ENCODE measurements at places on chromosomes 16 and 17.

DNA sequence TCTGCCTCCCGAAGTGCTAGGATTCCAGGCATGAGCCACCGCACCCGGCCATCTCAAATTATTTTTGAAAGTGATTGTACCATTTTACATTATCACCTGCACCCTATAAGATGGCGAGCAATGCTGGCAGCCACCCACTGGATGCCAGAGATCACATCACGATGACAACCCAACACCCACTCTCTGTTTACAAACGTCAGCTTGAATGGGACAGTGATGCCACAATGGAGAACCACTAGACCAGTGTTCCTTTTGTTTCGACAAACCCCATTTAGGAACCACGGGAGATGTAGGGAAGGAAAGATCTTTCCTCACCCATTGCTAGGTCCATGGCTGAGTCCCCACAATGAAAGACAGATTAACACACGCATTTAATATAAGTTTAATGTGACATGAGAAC, 20.1 kb upstream of the HAPSTR1 start:
- no peak for DNase-seq

GRCh38 chr17:41304091-41304490, 1.4 kb upstream of the KRTAP29-1 start:
- no peak for DNase-seq

DNA sequence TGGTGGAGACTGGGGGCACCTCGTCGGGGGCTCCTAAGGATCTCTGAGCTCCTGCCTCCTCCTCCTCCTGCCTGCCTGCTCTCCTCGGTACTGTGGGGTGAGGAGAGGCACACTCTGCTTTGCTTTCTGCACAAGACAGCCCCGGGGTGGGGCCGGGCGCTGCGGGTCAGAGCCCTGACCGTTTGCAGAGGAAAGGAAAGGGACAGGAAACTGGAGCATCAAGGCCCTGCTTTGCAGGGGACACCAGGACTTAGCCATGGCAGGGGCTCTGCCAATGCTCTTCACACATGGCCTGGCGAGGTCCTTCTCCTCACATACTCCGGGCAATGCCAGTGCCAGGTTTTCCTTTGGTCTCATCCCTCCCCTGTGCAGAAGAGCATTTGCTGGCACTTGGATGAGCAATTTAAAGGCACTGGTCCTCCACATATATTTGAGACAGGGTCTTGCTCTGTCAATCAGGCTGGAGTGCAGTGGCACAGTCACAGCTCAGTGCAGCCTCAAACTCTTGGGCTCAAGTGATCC, 23.8 kb upstream of the DOC2B start:
- no peak for DNase-seq

GRCh38 chr16:66418165-66418962, 8.7 kb upstream of the BEAN1 start:
- DNase-seq, result no peak

GRCh38 chr17:67515490-67516083, 138.5 kb downstream of the PITPNC1 start:
- DNase-seq, result no peak

DNA sequence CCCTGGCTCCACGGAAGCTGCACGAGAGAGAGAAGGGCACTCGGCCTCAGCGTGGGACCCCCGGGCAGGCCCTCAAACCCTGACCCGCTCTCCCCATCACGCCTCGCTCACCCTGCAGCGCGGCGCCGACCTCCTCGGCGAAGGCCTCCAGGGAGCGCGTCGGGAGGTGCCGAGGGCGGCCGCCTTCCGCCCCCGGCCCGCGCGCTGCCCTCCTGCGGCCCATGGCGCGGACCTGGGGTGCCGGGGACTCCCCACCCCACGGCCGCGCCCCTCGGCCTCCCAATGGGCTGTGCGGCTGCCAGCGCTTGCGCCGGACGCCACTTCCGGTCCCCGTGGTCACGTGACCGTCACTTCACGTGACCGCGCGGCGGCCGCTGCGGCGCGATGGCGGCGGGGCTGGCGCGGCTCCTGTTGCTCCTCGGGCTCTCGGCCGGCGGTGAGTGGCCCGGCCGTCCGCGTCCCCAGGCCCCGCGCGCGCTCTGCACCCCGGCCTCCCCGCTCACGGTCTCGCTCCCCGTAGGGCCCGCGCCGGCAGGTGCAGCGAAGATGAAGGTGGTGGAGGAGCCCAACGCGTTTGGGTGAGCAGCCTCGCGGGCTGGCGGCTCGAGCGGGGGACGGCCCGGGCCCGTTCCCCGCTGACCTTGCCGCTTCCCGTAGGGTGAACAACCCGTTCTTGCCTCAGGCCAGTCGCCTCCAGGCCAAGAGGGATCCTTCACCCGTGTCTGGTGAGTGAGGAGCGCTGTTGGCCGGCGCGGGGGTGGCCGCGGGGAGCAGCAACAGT, at the start of the genes GNPTG and TSR3:
Gene GNPTG (plus strand): TSS at position 350 of the 781 bp plus-strand sequence. CDS start 35 bp downstream, at position 385.
Gene TSR3 (minus strand): TSS at position 297 of the 781 bp plus-strand sequence. CDS start 74 bp downstream, at position 223.
- peak; percentile 85 for DNase-seq

DNA sequence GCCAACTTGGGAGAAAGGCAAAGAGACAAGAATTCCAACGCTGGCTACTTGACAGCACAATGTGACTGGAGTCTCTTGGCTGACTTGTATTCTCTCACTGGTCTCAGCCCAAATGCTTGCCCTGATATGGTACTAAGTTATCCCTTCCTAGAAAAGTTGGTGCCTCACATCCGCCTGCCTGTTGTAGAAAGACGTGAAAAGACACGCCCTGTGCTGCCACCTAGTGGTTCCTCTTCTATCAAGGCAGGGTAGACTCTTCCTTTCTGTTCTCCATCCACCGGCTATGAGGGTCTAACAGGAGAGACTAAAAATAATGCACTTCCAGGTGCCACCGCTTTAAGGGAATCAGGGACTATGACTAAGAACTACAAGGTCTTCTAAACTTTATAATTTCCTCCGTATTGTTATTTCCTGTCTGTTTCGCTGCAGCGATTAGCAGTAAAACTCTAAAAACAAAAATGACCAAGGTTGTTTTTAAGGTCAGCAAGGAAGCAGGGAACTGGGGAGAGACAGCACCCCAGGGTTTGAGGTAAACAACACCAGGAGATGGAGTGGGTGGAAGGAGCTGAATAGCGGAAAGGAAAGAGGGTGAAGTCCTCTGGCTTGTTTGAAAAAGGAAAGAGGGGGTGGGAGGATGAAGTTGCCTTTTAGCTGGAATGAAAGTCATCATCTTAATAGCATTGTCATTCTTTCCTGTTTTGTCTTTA, 109.5 kb downstream of the YPEL2 start:
- peak; percentile 84 for DNase-seq

- DNase-seq, result peak; percentile 29
Observed at GRCh38 chr17:65359016-65359415, 202.4 kb downstream of the AXIN2 start.

GRCh38 chr17:42436391-42436790, 13.3 kb upstream of the CAVIN1 start:
- DNase-seq, result no peak

DNA sequence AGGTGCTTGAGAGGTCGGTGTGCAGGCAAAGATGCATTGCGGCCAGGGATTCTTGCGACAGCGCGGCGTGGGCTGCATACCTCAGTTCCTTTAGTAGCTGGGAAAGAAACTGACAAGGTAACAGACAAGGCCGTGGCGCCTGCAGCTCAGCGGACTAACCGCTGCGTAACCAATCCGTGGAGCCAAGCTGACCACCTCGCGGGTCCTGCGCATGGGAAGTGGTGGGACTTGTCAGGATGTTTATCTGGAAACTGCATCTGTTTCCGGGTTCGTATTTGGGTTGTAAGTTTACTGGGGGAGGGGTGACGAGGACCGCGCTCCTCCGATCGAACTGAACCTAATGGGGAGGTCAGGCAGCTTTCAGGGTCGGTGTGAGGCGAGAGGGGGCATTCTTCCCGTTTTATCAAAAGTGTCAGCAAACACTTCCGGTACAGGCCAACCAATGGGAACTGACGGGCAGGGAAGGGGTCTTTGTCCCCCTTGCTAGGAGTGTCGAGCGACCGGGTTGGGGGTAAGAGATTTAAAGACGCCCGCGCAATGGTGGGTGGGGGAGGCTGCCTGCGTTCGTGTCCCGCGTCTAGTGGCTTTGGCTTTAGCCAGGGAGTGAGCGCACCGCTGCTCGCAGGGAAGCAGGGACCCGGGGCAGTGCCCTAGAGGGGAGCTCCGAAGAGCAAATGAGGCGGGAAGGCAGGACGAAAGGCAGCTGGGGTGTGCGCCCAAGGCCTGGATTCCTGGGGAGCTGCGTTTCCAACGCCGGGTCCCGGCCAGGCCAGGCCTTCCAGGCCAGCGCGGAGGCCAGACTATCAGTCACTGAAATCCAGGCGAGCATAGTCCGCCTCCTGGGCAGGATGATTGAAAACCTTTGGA, 7.0 kb downstream of the IRX6 start:
- DNase-seq, result no peak

GRCh38 chr16:14600164-14600563, 29.9 kb downstream of the PARN start:
- no peak for DNase-seq

- DNase-seq, result no peak
Observed at GRCh38 chr16:35187665-35188225, 1728.3 kb downstream of the TP53TG3F start.

DNA sequence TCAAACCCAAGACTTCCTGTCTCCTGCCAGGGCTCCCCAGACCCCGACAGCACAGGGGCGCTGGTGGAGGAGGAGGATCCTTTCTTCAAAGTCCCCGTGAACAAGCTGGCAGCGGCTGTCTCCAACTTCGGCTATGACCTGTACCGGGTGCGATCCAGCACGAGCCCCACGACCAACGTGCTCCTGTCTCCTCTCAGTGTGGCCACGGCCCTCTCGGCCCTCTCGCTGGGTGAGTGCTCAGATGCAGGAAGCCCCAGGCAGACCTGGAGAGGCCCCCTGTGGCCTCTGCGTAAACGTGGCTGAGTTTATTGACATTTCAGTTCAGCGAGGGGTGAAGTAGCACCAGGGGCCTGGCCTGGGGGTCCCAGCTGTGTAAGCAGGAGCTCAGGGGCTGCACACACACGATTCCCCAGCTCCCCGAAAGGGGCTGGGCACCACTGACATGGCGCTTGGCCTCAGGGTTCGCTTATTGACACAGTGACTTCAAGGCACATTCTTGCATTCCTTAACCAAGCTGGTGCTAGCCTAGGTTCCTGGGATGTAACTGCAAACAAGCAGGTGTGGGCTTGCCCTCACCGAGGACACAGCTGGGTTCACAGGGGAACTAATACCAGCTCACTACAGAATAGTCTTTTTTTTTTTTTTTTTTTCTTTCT, 8.1 kb downstream of the SERPINF1 start:
- peak; percentile 5 for DNase-seq

DNA sequence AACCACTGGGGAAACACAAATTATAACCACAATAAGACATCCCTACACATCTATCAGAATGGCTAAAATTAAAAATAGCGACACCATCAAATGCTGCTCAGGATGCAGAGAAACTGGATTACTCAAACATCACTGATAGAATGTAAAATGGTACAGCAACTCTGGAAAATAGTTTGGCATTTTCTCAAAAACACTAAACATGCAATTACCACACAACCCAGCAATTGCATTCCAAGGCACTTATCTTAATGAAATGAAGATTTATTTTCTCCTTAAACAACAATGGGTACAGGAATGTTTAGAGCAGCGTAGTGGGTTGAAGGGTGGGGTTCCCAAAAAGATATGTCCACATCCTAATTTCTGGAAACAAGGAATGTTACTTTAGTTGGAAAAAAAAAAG, 309.0 kb upstream of the PMFBP1 start:
- no peak for DNase-seq

DNA sequence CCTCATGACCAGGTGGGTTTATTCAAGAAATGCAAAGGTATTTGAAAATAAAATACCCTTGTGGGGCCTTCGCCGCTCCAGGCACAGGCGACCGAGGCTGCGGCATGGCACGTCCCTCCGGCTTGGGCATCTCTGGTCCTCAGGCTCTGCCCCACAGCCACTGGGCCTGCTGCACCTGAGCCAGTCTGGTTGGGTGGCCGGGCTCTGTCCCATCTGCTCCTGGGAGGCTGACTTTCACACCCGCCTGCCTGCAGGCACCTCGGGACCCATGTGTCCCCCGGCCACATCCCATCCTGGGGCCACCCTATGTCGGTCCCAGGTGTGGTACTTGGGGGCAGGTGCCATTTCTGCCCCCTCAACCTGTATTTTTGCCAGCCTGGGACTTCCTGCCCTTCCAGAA, 20.9 kb downstream of the OSBPL7 start:
- DNase-seq, result no peak

DNA sequence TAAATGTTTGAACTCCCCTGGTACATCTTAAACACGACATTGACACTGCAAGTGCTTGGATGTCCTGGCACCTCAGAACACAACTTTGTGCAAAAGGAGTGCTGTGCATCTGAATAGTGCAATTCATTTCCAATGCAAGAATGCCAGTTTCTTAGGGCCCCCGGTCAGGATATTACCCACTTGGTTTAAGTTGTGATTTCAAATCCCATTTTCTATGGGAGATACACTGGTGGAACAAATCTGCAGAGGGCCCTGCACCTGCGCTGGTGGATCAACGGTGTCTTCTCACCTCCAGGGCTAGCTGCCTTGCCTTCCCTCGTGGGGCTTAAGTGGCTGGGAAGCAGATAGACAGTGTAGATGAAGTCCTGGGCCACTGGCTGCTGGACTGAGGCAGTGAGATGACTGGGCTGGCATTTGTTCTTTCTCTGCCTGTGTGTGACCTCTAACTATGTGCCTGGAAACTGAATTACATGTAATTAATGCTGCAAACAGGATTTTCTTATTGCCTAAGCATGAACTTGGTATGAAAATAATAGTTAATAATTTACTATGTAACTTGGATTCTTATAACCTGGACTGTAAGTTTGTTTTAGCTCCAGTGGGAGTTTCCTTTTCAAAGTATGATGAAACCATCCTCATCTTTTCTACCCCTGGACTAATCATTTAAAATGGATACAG, 20.9 kb downstream of the HAPSTR1 start:
- DNase-seq, result no peak

DNA sequence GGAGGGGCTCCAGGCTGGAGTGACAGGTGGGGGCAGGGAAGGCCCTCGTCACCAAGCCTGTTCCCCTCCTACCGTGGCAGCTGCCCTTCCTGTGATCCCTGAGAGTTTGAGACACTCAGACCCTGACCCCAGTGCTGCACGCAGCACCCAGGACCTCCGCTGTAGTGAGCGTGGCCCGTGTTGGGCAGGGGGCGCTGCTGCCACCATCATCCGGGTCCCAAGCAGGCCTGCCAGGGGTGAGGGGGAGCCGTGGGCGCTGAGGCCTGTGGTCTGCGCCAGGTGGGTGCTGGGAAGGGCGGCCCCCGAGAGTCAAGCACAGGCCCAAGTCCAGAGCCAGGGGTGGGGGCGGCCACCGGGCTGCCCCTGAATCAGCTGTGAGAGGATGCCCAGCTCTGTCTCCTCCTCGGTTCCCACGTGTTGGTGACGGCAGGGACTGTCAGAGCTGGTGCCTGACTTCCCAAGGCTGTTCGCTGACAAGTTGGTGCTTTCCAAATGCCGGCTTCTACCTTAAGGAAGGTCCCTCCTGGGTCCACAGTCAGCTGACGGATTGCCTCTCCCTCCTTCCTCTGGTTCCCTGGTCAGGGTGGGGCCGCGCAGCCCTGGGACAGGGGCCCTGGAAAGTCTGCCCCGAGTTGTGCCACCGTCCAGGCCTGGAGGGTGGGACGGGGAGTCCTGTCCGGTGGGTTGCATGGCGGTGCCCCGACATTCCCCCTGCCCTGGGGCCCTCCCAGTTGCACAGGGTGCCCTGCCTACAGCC, 31.1 kb downstream of the TPSG1 start:
- no peak for DNase-seq

Data from activated naive CD4-positive, alpha-beta T cell treated with Interleukin-2 at 50 U/mL for 16 hours (primary cell).